Glomerular endothelial cell (primary cell): ENCODE measurements at places on chromosomes 2 and 18. TPM values are rescaled to one million over a fixed set of nuclear protein-coding genes. Genes with fewer than 3 reads are reported as not detected.

Gene MSH2
- 20.5 and 20.6 TPM in 2 replicates for total RNA-seq

Gene ANKAR
- total RNA-seq, result 1.2 and 3.3 TPM in 2 replicates

Gene SLC38A11
- 0.34 TPM in 1 of 2 replicates, not detected in the other for total RNA-seq

Gene ALK
- not detected in 2 replicates for total RNA-seq

Gene HOXD13
- total RNA-seq, result not detected in 2 replicates

Gene EPB41L3
- 40.9 and 60.6 TPM in 2 replicates for total RNA-seq

Gene TANK
- 178 and 252 TPM in 2 replicates for total RNA-seq

Gene INHBB
- total RNA-seq, result 2.4 and 13.9 TPM in 2 replicates

Gene PROM2
- total RNA-seq, result 0.99 and 4.8 TPM in 2 replicates

Gene ARHGEF33
- 0.18 and 0.19 TPM in 2 replicates for total RNA-seq

Gene NEB
- 0.44 and 1.5 TPM in 2 replicates for total RNA-seq

Gene KCNJ13
- total RNA-seq, result not detected in 2 replicates

Gene GPD2
- total RNA-seq, result 16.5 and 19.7 TPM in 2 replicates

Gene FAM237A
- total RNA-seq, result not detected in 2 replicates

Gene RGPD3
- 0.05 and 0.29 TPM in 2 replicates for total RNA-seq

Gene IL36G
- total RNA-seq, result not detected in 2 replicates

- no peak for DNase-seq
These were observed 9.5 kb downstream of the PRKRA start for GRCh38 chr2:178441426-178441825.

DNA sequence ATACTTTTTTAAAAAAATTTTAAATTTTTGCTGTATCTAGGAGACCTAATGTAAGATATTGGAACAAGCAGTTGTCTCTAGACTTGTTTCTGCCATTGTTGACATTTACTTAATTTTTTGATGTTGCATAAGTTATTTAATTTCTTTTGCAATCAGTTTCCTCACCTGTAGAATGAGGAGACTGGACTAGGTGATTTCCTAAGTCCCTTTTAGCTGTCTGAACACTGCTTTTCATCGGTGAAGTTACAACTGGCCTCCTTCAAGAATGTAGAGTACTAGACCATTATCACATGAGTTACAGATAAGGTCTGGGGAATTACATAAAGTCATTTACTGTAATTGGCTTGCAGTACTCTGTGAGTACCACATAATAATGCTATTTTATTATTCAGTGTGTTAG, 147.6 kb downstream of the LTBP1 start:
- DNase-seq, result no peak

DNA sequence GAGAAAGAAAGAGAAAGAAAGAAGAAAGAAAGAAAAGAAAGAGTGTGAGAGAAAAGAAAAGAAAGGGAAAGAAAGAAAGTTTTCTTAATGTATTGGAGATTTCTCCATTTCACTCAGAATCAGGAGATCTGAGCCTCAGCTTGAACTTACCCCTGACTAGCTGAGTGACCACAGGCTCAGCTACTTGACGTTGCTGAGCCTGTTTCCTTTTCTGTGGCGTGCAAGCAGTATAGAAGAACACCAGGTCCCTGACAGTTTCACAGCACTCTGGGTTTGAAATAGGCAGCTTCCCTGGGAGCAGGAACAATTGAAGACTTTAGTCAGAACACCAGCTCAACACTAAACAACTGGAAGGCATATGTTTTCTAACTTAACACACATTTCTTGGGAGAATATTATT, 44.7 kb downstream of the MARCO start:
- no peak for DNase-seq

DNA sequence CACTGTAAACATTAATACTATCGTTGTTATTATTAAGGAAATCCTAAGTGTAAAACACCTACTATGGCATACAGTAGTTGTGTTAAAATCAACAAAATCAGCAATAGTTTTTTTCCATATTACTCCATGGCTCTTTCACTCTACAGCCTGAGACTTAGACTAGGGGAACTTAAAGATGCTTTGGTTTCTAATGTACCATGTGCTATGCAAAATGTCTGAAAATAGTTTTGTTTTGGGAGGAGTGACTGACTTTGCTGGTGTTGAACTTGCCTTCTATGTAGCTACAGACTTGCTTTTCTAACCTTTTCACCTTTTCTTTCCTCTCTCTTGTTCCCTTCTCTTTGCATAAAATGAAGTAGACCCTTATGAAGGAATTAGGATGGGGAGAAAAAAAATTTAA, 159.0 kb upstream of the CCDC195 start:
- no peak for DNase-seq

DNA sequence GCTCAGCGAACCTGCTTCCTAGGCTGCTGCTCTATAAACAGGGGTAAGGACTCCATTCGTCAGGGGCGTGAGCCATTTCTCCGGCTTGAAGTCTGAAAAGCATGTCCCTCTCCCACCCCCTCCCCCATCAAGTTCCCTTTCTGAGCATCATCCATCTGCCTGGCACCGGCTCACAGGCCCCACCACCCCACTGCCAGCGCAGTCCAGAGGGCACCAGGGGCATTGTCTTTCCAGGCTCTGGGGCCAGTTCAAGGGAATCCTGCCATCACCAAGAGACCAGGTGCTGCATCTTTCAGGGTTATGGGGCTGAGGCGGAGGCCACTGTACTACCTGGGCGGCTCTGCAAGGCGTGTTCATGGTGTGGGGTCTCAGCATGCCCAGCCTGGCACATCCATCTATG, 64.7 kb upstream of the EDAR start:
- no peak for DNase-seq

DNA sequence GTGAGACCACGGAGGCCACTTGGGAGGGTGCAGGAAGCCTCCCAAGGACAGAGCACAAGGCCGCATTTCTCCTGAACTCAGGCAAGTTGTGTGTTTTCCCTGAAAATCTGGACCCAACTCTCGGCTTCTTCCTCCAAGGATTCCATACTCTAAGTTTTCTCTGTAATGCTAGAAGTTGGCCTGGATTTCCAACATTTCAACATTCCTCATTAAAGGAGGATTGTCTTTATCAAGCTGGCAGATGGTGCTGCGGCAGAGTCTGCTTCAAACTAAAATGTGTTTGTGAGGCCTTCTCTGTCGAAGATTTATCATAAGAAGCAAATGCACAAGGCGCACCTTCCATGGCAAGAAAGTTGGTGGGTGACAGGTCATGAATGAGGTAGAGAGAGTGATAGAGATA, 94.4 kb upstream of the SATB2 start:
- DNase-seq, result no peak

- DNase-seq, result no peak
These were observed 87.0 kb downstream of the FARSB start for GRCh38 chr2:222568865-222569264.

GRCh38 chr2:20614201-20615067, 36.5 kb downstream of the HS1BP3 start:
- no peak for DNase-seq

DNA sequence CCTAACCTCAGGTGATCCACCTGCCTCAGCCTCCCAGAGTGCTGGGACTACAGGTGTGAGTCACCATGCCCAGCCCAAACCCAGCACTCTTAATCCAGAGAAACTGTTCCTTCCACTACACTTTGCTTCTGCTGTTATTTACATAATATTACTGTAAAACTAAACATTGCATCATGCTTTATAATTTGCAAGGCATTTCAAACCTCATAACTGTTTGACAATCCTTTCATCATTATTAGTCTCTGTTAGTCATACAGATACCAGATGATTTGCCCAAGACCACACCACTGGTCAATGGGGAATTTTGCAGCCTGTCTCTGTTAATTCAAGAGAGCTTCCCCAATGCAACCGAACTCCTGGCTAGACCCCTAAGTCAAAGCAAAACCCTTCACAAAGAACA, 338.3 kb downstream of the ALK start:
- no peak for DNase-seq

GRCh38 chr2:232418056-232418455, 11.4 kb downstream of the ALPG start:
- no peak for DNase-seq

DNA sequence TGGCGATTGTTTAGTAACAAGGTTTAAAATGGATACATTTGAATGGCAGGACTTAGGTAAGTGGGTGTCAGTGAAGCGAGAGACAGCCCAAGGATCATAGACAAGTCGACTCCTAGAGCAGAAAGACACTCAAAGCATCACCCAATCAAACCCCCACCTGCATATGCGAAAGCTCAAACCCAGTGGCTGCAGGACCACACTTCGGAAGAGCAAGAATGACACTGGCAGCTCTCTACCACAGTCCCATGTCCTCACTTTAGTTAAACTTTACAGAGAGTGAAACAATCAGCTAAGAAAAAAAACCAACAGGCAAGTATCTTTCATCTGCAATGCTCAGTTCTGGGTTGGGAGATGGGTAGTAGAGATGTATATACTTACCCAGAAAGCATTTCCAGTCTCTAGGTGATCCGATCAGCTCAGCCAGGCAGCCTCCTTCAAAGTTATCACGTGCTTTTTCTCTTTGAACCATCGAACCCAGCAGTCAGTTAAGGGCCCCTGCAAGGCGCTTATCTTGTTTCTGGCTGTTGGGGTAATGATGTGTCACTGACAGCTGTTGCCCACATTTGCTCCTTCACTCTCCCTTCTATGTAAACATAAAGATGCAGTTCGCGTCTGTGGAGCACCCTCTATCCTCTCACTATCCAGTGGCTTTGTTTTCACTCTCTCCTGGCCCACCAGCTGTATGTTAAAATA, 357.5 kb upstream of the ID2 start:
- DNase-seq, result no peak

DNA sequence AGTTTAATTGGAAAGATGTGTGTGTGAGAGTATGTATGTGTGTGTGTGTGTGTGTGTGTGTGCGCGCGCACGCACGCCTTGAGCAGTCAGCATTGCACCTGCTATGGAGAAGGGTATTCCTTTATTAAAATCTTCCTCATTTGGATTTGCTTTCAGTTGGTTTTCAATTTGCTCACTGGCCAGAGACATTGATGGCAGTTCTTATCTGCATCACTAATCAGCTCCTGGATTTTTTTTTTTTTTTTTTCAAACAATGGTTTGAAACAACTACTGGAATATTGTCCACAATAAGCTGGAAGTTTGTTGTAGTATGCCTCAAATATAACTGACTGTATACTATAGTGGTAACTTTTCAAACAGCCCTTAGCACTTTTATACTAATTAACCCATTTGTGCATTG, 48.0 kb downstream of the FEZ2 start:
- no peak for DNase-seq

DNA sequence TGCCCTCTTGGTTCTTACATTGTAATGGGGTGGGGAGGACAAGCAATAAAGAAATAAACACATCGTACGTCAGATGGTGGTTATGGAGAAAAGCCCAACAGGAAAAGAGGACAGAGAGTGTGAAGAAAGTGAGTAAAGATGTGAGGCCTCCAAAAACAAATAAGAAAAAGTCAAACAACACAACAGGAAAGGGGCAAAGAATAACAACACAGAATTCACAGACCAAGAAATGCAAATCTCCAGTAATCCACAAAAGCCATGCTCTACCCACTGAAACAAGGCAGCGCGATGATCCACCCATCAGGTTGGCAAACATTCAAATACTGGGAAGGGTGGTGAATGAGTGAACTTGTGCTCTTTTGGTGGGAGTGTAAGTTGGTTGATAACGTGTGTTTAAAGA, 16.7 kb upstream of the DUSP2 start:
- DNase-seq, result no peak

GRCh38 chr2:88903749-88904353, 212.4 kb downstream of the RPIA start:
- no peak for DNase-seq

GRCh38 chr2:95307878-95308277, 10.7 kb downstream of the KCNIP3 start:
- DNase-seq, result no peak

GRCh38 chr2:235513984-235514626, 20.3 kb downstream of the AGAP1 start:
- DNase-seq, result no peak

- no peak for DNase-seq
These were observed 52.2 kb downstream of the EIF5B start for GRCh38 chr2:99389371-99389770.

GRCh38 chr2:113922335-113922734, 32.4 kb downstream of the ACTR3 start:
- DNase-seq, result no peak

DNA sequence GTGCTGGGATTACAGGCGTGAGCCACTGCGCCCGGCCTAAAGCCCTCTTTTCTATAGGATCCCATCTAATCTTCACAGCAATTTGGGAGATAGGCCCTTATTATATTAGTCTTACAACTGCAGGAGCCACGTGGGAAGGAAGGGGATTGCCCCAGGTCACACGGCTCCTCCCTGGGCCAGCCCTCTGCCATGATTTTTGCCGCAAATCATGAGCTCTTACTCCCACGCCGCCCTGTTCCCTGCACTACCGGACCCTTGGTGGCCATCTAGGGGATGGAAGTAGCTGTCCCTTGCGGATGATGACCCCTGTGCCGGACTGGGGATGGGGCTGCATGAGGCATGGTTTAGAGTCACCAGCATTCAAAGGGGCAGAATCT, 28.4 kb upstream of the PTMA start:
- DNase-seq, result no peak

GRCh38 chr2:64262071-64262470, 117.9 kb upstream of the PELI1 start:
- DNase-seq, result no peak

DNA sequence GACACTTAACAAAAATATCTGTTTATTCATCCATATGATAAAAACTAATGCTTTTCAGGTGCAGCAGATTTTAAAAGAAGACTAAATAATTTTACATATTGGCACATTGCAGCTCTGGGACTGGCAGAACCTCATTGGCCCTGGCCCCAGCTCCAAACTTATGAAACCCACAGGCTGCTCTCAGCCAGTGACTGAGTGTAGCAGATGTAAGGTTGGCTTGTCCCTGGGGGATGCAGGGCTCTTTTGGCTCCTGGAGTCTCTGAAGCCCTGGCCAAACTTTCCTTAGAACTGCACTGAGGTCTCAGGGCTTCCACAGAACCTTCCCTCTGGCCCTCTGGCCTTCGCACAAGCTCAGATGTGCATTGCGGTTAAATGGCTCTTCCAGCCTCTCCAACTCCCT, 725.0 kb upstream of the SOX11 start:
- DNase-seq, result no peak

DNA sequence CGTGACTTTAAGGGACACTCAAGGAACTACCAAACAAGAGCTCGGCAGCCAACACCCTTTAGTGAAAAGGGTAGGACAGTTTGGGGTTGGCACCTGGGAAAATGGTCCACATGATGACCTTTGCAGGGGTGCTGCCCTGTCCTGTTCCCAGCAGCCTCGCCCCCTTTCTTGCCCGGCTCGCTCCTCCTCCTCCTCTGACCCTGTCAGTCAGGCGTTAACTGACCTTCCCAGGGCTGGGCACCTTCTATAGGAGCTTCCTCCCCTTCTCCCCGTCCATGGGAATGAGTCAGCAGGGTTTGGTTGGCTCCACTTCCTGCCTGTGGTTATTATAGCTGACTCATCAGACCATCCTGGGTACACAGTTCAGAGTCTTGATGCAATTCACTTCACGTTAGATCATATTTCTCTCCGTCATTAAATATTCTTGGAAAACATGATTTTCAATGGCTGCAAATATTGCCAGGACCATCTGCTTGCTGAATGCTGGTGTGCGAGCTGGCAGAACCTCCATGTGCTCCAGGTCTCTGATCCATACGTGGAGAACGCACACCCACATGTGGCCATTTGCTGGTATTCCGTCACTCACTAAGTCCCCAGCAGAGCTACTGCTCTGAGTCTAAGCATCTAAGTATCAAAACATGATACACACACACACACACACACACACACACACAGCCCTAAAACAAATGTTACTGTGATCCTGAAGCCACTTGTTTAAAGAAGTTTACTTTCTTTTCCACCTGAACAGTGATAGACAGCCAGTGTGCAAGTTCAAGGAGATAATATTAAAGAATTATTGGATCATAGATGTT, 185.0 kb downstream of the ANAPC1 start:
- peak; percentile 88 for DNase-seq

GRCh38 chr2:25337276-25337675, 4.4 kb downstream of the DNMT3A start:
- DNase-seq, result no peak
